ENCODE measurements at places on chromosomes 4 and X. TPM values are rescaled to one million over a fixed set of nuclear protein-coding genes. Genes with fewer than 3 reads are reported as not detected.
A peak's percentile ranks its signal among the peaks of the same experiment; 100 is the strongest.

- DNase-seq, result peak; percentile 87
These were observed at the start of gene FRMPD3 for GRCh38 chrX:107448998-107449835. Gene FRMPD3 (plus strand): TSS chrX:107449652. CDS start chrX:107526589, 76,937 bp downstream.

TRIM75 gene
- not detected for total RNA-seq

DNA sequence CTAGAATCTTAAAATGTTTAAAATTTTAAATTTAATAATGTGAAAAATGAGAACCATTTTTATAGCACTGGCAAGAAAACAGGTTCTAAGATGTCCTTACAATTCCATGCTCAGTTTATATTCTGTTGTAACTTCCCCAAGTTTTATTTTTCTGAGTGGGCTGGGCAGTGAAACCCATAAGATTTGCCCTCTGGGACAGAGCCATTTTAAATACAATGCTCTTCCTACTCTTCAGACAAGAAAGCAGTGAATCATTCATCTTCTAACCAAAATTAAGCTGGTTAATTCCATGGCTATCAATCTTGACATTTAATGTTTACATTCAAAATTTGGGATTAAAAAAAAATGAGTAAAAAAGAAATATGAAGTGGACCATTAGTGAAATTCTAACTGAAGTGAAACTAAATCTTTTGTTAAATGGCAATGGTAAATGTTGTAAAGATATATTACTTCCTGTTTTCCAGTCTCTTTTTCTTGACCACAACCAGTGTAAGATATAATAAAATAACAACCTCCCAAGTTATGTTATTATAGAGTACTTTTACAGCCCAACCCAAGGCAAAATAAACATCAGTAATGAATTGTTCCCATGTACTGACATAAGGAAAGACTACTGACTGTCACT, 37.2 kb upstream of the PTPN13 start:
- no peak for DNase-seq

DNA sequence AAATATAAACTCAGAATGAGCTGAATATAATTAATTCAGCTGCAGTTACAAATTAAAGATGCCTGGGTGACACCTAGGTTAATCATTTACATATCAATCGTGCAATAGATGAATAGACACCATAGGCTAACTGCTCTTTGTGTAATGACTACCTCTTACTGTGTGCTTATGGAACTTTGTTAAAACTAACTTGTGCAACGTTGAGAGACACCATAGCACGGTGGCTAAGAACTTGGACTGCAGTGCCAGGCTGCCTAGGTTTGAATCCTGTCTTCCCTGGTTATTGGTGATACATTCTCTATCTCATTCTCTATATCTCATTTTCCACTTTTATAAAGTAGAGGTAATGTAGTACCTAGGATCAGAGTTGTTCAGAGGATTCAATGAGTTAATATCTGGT, 46.9 kb downstream of the SMAD1 start:
- no peak for DNase-seq

DNA sequence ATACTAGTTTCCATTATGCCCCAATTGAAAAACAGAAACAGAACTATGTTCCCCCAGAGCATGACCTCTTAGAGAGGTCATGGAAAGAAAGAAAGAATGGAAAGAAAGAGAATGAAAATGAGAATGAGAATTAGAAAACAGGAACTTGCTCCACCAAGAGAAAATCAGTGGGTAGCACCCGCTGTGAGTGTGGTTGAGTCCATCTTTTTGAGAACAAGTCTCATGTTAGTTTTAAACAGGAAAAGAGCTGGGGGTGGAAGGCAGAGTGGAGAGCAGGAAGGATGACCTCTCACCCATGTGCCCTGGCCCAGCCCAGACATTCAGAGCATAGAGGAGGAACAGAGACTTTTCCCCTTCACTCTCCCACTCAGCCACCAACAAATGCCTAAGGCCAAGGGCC, 4.9 kb downstream of the GSX2 start:
- no peak for DNase-seq

CSAG1 gene
- total RNA-seq, result not detected

DNA sequence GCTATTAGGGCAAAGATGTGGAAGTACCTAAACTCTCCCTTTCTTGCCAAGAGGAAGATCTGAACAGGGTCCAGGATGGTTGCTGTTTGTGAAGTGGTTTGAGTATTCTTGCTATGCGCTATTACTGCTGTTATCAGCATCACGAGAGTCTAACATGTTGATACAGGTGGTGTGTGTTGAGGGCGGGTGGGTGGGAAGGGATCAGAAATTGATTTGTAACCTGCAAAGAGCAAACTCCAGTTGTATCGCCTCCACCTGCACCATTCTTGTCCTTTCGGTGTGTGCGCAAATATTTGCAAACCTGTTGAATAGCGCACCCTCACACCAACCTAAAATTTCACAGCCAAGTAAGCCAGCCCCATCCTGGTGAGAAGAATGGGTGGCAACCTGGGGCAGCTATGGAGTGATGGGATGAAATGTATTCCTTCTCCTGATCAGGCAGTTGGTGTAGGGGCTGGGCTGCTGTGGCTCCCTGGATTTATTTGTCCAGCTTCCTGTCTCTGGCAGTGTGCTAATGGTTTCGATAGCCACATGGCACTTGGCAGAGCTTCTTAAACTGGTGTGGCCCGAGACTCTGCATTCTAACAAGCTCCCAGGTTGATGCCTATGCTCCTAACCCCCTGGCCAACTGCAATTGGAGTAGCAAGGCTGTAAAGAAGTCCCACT, 102.6 kb upstream of the SCML1 start:
- DNase-seq, result no peak

DNA sequence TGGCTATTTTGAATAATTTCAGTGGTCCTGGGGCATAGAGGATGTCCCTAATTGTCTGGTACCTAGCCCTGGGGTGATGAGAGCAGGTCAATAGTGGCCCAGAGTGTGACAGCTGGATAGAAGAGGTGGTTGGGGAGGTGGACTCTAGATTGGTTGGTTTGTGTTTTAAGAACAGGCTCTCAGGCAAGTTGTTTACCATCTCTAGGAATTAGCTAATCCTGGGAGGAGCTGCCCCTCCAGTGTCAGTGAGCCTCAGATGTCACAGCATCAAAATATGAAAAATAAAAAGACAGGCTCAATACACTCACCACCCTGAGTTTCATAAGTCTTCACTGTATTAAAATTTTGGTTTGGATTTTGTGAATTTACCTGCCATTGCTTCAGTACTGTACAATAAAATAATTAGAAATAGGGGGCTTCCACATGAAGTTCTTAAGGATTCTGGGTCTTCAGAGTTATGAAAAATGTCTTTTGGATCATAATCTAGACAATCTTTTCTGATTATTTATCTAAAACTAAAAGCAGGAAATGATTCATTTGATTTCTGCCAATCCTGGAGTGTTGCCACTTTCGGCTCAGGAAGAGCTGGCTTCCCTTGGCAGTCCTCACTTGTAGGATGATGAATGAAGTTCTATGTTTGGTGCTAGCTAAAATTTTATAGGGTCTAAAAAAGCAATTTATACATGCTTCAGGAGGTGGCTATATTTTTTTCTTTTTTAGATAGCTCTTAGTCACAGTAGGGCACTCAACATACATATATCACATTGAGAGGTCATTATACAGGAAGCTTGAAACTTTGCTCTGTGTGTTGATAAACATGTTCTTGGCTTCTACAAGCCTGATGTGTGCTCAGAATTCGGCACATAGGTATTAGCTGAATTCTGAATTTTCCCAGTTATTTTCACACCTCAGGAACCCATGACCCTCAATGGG, 395.1 kb downstream of the RAB28 start:
- DNase-seq, result no peak

- DNase-seq, result no peak
These were observed 48.2 kb downstream of the EVC2 start for GRCh38 chr4:5660185-5660584.

IL9R gene
- total RNA-seq, result 0.62 TPM

DNA sequence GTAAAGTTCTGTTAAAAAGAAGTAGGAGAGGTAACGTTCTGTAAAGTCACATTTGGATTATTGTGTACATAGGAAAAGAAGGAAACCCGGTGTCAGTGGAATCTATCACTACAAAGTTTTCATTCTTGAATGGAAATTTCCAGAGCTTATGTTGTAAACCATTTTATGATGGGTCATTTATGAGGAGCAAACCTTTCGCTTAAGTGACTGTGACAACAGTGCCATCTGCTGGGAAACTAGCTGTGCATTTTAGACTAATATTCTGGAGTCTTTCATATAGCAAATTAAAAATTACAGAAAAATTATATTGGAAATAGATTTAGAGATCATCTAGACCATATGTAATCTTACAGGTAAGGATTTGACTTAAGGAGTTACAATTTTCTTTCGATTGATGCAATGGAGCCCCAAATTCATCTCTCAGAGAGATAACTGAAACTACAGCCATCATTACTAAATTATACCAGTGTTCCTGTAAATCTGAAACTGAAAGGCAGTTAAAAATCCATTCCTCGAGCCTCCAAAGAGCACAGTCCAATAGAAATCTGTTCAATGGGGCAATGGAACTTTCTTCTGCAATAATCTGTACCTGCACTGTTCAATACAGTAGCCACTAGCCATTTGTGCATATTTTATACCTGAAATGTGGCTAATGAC, 26.9 kb downstream of the ASB9 start:
- DNase-seq, result no peak

DUSP21 gene
- total RNA-seq, result not detected

DNA sequence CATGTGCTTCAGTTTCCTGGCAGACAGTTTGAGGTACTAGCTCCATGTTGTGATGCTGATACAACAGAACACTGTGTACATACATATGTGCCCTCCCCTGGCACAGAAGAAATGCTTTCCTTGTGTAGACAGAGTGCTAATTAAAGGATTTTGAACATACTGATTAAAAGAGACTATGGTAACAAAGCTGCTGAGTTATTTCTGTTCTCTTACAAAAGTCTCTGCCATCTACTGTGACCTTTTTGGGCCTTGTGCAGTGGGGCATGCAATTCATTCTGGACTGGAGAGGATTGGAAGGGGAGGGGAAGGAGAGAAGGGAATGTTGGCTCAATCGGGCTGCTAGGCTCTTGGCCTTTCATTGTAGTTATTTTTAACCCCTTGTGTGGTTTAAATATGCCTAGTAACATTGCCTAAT, 6.0 kb downstream of the PDLIM5 start:
- no peak for DNase-seq

PAPSS1 gene
- total RNA-seq, result 167 TPM

DNA sequence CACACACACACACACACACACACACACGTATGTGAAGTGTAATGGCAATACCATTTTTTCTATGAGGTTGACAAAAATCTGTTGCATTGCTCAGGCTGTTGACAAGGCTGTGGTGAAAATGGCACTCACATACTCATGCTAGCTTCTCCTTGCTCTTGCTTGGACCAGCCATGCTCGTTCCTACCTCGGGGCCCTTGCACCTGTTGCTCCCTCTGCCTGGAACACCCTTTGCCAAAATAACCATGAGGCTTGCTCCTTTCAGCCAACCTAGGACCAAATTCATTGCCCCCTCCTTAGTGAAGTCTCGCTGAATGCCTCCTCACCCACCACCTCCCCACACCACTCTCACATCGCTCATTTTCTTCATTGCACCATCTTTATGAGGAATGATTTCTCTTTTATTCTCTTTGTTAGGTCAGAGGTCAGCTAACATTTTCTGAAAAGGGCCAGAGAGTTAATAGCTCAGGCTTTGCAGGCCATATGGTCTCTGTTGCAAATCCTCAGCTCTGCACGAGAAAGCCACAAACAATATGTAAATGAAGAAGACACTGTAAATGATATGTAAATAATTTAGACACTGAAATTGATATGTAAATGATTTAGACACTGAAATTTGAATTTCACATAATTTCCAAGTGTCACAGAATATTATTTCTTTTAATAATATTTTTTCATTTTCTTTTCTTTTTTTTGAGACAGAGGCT, 13.3 kb downstream of the SLC38A5 start:
- no peak for DNase-seq

DNA sequence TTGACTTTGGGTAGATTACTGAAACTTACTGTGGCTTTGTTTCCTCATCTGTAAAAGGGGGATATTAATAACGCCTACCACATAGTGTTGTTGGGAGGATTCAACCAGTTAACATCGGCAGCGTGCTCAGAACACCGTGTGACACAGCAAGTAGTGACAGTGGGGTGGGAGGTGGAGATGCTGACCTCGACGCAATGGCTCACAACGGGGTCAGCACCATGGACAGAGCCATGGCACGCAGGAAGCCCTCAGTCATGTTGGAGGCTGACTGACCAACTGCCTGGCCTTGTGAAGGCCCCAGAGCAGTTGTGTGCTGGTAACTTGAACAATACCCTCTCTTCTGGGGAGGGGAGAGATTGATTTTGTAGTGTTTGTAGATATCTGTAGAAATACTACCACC, 93.2 kb downstream of the WFS1 start:
- DNase-seq, result peak; percentile 91

NEXMIF gene
- 4.5 TPM for total RNA-seq

- DNase-seq, result peak; percentile 84
These were observed 29.2 kb upstream of the ASMTL start for GRCh38 chrX:1481636-1482529.

DNA sequence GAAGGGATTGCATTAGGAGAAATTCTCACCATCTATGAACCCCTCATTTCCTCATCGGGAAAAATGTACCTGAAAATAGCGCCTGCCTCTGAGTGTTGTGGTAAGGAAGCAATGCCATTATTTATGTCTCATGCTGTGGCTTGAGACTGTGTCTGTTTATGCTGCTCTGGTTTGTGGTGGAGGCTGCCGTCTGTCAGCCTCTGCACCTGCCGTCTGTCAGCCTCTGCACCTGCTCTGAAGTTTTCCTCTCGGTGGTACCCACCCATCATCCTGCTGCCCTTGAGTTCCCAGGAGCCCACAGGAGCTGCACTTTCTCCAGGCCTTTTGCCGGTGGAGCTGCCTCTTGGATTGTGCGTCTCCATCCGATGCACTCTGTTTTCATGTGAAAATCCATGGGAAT, 68.5 kb upstream of the PPP2R3B start:
- no peak for DNase-seq

GRCh38 chr4:151408380-151408629, 671 bp upstream of the FHIP1A start:
- no peak for DNase-seq

DNA sequence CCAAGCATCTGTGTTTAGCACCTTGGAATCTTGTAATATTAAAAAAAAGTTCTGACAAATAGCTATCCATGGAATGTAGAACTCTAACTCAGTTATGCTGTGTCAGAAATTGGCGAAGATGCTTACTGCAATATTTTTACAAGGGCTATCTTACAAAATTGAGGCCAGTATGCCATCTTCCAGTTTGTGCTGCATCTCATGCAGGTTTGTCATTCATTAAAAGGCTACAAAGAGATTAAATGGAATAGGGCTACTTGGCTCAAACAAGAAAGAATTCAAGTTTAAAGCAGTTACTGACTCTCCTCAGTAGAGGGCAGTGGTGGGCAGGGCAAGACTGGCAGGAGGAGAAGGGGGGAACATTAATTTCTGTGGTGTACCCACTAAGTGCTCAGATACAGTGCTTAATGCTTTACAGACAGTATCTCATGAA, 66.5 kb downstream of the SHROOM4 start:
- peak; percentile 61 for DNase-seq

- no peak for DNase-seq
These were observed 183.4 kb downstream of the KIT start for GRCh38 chr4:54840992-54841768.

DNA sequence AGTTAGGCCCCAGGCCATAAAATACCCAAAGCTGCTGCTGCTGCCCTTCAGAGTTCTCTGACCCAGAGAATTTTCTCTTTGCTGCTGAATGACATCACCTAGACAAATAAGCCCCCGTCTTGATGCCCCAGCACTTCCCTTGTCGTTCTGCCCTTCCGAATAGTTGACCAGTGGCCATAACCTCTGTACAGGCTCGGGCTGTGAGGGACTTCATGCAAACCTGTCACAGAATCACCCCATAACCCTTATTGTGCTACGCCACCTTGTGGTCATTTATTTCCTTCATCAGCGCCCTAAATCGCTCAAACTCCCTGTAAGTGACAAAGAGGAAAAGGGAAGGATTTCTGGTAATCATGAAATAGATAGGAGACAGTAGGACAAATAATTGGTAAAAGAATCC, 18.8 kb downstream of the SPACA5 start:
- DNase-seq, result peak; percentile 76

All from endodermal cell (in vitro differentiated cells).